NCI-H187 treated with DMSO at 0.1 percent for 48 hours (cell line): ENCODE measurements at places on chromosomes 4 and X.

DNA sequence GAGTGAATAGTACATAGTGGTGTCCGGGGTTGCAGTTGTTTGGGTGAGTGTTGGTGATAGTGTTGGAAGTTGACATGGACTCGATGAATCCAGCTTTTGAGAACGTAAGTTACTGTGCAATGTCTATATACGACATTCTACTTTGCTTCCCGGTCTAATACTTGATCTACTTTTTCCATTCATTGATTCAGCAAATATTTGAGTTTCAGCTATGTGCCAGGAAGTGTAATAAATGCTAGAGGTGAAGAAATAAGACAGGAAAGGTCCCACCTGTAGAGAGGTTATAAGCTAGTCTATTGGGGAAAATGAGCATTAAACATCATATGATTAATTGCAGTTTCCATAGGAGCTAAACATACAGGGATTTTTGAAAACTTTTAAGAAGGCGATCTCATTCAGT, 22.2 kb upstream of the MAGEC3 start:
- DNase-seq: no peak

GRCh38 chr4:112279882-112280315, 5.8 kb downstream of the TIFA start:
- no peak for DNase-seq

DNA sequence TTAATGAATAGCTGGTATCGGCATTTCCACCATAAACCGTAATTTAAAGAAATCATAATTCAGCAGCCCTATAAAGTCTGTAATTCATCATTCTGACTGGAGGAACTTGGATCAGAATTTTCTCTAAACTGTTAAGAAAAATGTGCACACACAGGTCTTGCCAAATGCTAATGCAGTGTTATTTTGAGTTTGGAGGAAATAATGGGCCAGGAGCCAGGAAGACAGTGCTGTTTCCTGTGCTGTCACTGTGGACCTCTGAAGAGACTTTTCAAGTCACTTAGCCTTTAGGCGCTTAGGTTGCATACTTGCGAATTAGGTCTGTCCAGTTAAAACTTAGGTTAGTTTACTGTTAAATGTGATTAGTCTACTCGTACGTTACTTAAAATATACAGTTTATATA, 137.5 kb upstream of the ANXA3 start:
- DNase-seq: no peak

GRCh38 chr4:20840648-20841190, 140.5 kb downstream of the PACRGL start:
- DNase-seq: no peak

GRCh38 chr4:183333983-183334382, 11.8 kb upstream of the CLDN24 start:
- DNase-seq: no peak

GRCh38 chr4:153039542-153040185, 103.5 kb downstream of the FHDC1 start:
- no peak for DNase-seq

GRCh38 chrX:2406891-2407518, 93.8 kb downstream of the DHRSX start:
- DNase-seq: no peak

- DNase-seq: no peak
These were observed 532.1 kb upstream of the PITX2 start for GRCh38 chr4:111154934-111155333.

DNA sequence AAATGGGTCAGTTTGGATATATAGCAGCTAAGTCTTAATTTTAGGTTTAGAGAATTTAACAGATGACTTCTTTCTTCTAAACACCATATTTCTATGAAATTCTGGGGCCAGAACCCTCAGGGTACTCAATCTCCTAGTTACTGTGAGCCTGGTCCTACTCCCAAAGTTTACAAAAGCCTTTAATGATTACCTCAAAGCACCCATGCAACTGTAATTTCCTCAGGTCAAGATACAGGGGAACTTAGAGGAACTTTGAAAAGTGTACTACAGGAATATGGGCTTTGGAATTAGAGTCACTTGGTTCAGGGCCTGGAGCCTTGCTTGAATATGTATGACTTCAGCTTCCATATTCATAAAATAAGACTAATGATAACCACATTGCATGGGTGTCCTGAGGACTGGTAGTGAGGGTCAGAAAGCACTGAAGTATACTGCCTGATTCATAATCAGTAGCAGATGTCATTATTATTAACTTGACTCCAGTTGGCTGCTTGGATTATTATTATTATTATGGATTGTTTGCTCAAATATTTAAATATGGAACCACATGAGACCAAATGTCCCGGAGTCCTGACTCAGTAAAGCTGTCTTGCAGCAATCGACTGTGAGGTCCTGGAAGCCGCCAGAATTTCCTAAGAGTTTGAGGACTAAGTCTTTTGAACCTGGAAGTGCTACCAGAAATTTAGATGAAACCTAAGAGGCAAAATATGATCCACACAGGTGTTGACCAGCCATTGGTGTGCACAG, 2.0 kb upstream of the ADH7 start:
- DNase-seq: no peak

DNA sequence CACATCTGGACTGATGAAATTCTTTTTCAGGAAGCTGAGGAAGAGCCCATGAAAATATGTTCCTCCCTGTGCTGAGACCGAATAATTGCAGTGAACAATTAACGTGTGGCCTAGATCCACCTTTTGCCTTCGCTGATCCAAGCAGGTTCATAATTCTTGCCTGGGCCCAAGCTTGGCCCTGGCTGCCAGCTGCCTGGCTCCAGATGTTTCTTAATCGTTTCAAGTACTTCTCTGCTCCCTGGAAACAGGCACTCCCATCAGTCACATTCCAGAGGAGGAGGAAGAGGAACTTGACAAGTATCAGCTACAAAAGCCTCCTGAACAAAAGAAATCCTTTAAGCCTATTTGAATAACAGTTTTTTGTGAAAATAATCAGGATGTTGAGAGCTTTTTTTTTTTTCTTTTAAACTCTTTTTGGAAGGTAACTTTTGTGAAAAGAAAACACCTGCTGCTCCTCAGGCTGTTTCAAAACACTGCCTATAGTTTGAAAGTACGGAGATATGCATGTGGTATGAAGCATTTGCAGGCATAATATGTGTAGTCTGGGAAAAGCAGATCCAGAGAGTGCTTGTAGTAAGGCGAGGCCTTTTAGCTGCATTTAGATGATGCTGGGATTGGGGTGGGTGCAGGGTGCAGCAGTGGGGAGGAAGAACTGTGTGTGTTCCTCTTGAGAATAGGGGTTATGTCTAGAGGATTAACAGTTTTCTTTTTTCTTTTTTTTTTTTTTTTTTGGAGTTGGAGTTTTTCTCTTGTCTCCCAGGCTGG, 154.4 kb downstream of the PTTG2 start:
- no peak for DNase-seq

GRCh38 chr4:83894831-83895230, 358.9 kb downstream of the GPAT3 start:
- no peak for DNase-seq

GRCh38 chr4:1369091-1369450, 22.1 kb downstream of the UVSSA start:
- no peak for DNase-seq

DNA sequence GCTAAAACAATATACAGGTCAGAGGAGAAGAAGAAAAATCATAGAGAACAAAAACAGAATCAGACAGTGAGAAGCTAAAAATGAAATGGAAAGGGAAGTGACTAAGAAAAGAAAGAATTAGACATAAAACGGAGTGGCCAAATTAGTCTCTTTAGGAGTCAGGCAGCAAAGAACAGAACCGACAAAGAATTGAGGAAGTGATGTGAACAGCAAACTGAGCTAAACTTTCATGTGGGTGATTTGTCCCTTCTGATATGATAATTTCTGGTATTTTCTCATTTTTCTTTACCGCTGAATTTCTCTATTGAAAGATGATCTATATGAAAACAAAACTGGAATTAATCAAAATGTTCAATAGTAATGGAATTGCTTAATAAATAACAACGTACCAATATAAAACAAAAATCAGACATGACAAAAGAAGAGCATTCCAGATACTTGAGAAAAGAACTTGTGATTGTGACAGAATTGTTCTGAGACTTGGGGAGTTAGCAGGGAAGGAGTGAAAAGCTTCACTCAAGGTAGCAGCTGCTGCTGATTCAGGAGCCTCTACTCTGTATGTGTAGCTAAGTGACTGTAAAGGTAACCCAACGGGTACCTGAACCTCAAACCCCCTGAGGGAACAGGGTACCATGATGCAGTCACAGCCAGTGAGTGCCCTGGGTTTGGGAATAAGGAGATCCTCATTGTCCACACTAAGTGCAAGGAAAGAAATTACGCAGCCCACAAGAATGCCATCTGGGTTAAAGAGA, 8.8 kb downstream of the TAPT1 start:
- DNase-seq: no peak

DNA sequence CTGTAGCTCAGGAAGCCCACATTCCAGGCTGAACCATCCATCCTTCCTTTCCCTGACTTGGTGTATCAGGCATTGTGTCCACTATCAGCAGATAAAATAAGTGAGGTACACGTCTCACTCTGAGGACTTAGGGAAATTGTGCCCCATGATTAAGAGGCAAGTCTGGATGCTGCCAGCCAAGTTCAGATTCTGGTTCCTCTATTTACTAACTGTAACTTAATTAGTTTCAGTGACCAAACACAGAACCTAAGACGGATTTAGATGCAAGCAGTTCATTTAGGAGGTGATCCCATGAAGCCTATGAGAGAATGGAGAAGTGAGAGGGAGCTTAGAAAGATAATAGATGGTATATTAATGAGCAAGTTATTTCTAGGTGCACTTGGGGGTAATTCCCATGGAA, 56.6 kb upstream of the PACRGL start:
- no peak for DNase-seq

DNA sequence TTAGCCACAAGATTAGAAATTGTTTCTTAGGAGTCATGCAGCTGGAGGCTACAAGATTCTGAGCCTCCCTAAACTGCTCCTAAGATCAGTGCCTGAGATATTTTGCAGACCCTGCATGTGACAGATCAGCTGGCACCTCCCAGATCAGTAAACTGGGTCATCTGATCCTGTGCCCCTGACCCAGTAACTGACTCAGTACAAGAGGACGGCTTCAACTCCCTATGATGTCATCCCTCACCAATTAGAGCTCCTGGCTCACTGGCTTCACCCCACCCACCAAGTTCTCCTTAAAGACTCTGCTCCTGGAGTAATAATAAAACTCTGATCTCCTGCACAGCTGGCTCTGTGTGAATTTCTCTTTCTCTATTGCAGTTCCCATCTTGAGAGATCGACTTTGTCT, 45.4 kb upstream of the PNPLA4 start:
- no peak for DNase-seq

GRCh38 chrX:77935886-77936285, 25.4 kb downstream of the ATP7A start:
- DNase-seq: no peak

DNA sequence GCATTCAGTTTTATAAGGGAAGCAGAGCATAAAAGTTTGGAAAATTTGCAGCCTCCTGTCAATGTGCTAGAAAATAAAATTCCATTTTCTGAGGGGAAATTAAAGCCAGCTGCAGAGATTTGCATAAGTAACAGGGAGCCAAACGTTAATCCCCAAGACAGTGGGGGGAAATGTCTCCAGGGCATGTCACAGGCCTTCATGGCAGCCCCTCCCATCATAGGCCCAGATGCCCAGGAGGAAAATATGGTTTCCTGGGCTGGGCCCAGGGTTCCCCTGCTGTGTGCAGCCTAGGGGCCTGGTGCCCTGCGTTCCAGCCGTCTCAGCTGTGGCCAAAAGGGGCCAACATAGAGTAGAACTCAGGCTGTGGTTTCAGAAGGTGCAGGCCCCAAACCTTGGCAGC, 9.3 kb downstream of the RNF4 start:
- no peak for DNase-seq

- no peak for DNase-seq
These were observed 28.5 kb upstream of the MANBA start for GRCh38 chr4:102789317-102789717.

DNA sequence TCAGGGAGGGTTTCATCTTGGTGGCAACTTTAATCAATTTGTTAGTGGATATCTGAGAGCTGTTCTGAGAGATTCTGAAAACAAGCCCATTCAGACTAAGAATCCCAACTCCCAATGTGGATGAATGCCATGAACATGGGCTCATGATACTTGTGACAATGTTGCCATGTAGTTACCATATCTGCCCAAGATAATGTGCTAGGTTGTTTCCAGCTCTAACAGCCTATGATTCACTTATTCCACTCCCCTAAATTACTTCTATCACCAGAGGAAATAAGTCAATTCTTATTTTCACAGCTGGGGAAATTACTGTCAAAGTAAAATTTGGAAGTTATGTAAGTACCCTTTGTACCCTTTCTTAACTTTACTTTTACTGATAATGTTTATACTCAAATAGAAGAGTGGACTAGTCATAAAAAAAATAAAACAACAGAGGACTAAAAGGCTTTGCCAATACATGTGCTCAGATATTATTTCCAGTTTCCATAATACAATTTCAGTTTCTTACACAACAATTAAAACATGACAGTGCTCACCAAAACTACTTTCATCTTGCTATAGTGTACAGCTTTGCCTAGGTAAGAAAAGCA, 1101.7 kb upstream of the INTU start:
- DNase-seq: no peak

- DNase-seq: no peak
These were observed 226.8 kb upstream of the LNX1 start for GRCh38 chr4:53818104-53818503.

DNA sequence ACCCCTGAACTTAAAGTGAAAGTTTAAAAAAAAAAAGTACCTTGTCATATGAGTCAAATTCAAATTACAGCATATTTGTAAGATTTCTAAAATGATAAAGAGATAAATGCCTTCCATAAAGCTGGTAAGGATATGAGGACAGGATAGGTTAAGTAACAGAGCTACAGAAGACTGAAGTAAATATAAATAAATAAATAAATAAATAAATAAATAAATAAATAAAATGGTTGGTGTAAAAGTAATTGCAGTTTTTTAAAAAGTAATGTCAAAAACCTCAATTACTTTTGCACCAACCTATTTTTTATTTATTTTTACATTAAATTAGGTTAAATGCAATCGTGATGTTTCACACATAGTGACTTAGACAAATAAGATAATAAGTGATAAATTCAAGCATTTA, 62.2 kb downstream of the UGT2A2 start:
- no peak for DNase-seq

GRCh38 chr4:74038086-74038424, 434 bp downstream of the CXCL3 start:
- no peak for DNase-seq

DNA sequence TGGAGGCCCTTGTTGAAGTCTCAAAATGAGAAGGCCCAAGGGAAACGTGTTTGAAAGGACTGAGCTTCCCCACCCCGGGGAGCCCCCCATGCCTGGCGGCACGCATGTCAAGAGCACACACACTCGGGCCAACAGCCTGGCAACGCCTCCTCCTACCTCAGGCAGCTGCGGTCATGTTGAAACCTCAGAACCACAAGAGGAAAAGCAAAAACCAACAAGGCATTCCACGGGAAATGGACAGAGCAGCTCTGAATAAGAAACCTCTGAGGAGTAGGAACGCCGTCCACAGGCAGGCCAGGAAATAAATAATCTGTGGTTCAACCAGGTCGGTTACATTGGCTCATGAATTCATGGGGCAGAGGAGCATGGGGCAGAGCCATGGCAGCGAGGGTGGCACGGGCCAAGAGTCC, 95.7 kb upstream of the AFAP1 start:
- peak; percentile 87 for DNase-seq
